Smooth muscle cell of trachea (primary cell): ENCODE measurements at places on chromosomes 1 and 21. TPM values are rescaled to one million over a fixed set of nuclear protein-coding genes. Genes with fewer than 3 reads are reported as not detected.

Gene TGFB2
- 4.9 and 9.9 TPM in 2 replicates for total RNA-seq

Gene LINGO4
- not detected in 2 replicates for total RNA-seq

Gene ARPC5
- total RNA-seq: 81.7 and 191 TPM in 2 replicates

Gene RNU1-2
- total RNA-seq: under 0.01 TPM in 2 replicates

Gene GJA8
- total RNA-seq: not detected in 2 replicates

Gene OPRD1
- total RNA-seq: under 0.01 TPM in 1 of 2 replicates, not detected in the other

Gene CLCA1
- 0.15 and 0.17 TPM in 2 replicates for total RNA-seq
